ENCODE measurements at places on chromosomes 5 and 9.

- DNase-seq: no peak
These were observed 99.3 kb downstream of the ANGPTL2 start for GRCh38 chr9:127022913-127023660.

DNA sequence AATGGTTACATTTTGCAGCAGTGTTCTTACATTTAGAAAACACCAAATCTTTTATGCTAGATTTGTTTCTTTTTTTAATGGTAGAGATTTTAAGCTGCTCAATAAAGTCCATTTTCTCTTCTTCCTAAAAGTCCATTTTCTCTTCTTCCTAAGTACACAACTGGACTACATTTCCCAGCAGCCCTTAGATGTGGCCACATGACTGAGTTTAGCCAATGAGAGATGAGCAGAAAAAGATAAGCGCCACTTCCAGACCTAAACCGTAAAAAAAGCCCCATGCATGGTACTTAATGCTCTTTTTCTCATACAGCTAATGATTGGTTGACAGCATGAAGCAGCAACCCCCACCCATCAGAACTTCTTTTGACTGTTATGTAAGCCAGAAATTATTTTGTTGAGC is 206.7 kb downstream of the FAM114A2 start:
- DNase-seq: no peak

DNA sequence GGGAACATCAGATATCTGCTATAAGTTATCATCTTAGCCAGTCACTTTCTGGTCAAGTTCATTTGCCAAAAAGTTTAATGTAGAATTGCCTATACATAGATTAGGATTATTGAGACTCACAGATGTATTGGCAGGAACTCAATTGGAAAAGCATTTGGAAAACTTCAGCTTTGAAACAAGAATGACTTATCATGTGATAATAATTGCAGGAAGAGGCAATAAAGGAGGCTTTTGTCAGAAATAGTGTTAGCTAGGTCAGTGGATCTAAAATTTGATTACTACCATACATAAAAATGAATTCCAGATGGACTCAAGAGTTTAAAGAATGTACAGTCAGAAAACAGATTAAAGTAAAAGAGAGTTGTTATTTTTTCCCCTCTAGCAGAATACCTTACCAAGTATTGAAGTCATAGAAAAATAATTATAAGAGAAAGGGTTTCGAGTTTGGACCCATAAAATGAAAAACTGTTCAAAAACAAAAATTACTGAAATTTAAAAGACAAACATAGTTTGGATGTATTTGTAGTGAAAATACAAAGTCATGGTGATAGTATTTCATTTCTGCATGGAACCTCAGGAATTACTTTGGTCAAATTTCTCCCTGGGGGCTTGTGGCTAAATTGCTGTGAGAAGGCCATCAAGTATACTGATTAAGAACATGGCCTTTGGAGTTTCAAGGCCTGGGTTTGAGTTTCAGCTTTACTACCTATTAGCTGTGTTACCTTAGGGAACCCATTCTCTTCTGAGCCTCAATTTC is 159.9 kb downstream of the TMEM38B start:
- no peak for DNase-seq

- no peak for DNase-seq
These were observed 64.8 kb downstream of the HSPA4 start for GRCh38 chr5:133116601-133117000.

DNA sequence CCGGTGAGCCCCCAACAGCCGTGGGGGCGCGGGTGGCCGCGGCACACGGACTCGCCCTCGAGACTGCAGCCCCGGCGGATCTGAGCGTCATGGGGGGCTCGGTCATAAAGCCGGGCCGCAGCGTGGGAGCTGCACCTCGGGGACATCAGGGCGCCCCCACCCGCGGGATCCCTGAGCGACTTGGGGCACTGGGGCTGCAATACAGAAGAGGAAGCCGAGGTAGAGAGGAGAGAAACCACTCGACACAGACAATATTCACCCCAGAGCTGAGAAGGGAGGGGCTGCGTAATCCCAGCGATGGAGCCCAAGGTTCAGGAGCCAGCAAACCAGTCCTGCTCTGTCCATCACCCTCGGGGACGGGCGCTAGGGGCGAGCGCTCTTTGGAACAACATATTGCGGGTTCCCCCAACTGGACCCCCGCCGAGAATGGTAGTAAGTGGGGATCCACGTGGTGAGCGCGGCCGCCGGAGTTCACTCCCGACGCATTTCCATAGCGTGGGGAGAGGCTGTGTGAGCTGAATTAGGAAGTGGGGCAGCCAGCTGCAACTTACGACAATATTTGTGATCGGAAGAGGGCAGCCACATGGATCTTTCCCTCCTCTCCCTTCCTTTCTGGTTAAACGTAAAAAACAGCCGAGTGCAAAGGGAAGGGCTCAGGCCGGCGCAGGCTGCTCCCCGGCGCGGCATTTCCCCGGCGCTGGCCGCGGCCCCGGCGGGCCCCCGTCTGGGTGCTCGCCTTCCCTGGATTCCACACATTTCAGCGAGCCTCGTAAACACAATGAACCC is 9.9 kb downstream of the PTCH1 start:
- DNase-seq: no peak

- DNase-seq: no peak
These were observed 542.4 kb downstream of the RAB3C start for GRCh38 chr5:59125011-59125961.

DNA sequence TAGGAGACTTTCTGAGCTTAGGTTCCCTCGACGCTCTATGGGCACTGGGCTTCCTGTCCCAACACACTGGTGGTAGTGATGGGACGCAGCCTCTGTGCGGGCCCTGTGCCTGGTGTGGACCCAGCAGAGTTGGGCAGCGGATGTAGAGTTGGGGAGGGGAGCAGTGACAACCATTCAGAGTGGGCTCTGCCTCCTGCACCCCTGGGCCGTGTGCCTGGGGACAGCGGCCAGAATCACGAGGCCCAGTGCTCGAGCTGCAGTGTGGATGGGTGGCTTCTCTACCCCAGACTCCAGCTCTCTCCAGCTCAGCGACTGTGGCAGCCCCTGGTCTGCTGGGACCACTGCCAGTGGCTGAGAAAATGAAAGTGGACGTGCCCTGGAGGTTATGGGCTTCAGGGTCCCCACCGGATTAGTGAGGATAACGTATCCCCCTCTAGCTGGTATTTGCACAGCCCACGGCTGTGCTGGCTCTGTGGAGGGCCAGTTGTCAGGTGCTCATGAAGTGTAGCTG is 18.6 kb downstream of the RXRA start:
- no peak for DNase-seq

DNA sequence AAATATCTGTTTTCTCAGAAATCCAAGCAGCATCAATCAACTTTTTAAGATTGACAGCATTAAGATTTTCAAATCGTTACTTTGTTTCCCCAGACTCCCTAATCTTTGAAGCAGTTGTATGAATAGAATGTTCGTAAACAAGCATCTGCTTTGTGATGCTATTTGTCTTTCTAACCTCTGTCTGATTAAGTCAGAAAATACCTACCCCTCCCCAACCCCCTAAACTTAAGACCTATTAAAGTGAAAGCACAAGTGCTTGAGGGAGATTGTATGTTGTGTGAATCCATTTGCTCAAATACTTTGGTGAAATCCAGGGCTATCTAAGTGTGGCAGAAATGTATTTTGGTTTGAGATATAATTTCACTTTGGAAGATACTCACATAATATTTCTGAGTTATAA is 47.9 kb upstream of the C5orf47 start:
- DNase-seq: no peak

DNA sequence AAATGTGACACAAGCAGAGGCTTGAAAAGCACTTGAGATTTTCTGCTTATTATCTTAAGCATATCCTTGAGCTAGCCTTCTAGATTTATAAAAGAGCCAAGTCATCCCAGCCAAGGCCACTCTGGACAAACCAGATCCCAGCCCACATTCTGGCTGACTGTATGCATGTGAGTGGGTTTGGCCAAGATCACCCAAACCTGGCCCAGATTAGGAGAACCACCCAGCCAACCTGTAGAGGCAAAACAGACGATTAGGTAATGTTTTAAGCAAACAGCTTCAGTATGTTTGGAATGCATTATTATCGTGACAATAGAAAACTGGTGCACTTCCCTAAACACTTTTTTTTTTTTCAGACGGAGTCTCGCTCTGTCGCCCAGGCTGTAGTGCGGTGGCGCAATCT is 151.9 kb downstream of the SPATA31D1 start:
- DNase-seq: no peak

Data from activated CD8-positive, alpha-beta memory T cell treated with anti-CD3 and anti-CD28 coated beads for 1 hour (primary cell).